ENCODE measurements at places on chromosomes 1 and 21.
A peak's percentile ranks its signal among the peaks of the same experiment; 100 is the strongest.

- DNase-seq = no peak
Observed at GRCh38 chr1:221747839-221748238, 6.0 kb upstream of the DUSP10 start.

- peak; percentile 55 for DNase-seq
Observed at GRCh38 chr1:173122344-173122935, 71.7 kb upstream of the TNFSF18 start.

- DNase-seq = no peak
Observed at GRCh38 chr1:14855268-14855667, 256.8 kb downstream of the KAZN start.

- DNase-seq = no peak
Observed at GRCh38 chr1:185373813-185374529, 56.9 kb upstream of the IVNS1ABP start.

DNA sequence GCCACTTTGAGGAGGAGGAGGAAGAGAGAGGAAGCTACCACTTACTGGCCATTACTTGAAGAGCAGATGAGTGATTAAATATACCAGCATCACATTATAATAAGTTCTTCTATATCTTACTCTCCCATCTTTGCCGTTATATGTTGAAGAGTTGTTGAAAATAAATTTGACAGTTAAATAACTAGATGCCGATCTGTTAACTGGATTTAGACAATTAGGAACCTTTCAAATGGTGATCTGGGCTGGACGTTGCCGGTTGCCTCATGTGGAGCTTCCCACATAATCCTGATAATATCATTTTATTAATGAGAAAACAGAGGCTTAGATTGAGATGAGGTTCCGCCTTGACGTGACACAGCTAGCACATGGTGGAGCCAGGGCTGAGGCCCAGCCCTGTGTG is 147.0 kb downstream of the SDCCAG8 start:
- DNase-seq = no peak

DNA sequence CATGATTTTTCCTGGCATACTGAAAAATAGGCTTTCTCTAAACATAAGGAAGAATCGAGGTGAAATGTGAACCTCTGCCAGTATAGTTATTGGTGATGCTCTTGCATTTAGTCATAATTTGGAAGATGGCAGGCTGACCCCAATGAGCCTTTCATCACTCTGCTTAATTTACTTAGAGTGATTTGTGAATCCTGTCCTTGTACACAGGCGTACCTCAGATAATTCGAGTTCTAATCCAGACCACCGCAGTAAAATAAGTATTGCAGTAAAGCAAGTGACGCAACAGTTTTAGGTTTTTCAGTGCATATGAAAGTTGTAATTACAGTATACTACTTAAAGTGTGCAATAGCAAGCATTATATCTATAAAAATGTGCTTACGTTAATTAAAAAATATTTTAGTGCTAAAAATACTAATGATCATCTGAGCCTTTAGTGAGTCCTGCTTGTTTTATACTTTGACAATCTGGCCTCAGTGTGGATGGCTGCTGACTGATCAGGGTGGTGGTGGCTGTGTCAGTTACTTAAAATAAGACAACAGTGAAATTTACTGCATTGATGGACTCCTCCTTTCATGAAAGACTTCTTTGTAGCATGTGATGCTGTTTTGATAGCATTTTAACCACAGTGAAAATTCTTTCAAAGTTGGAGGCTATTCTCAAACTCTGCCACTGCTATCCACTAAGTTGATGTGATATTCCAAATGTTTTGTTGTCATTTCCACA is 1.7 kb downstream of the PKNOX1 start:
- DNase-seq = peak; percentile 28

- DNase-seq = no peak
Observed at GRCh38 chr1:212256369-212256768, 28.8 kb upstream of the PPP2R5A start.

DNA sequence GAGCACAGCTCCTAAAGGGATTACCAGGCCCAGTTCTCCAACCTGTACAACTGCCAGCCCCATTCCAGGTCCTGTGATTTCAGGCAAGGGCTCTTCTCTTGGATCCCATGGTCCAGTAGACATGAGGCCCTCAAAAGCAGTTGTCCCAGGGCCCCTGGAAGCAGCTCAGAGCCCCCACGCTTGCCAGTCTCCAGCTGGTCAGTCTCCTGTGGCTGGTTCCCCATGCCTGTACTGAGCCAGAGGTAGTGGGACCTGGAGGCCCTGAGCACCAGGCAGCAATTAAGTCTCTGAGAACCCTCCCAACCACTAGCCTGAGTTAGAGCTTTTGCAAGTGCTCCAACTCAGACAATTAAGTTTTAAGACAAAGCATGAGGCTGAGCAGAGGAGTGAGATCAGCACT is 36.9 kb downstream of the CDC42BPA start:
- DNase-seq = no peak

- no peak for DNase-seq
Observed at GRCh38 chr1:203648276-203648675, 21.6 kb downstream of the ATP2B4 start.

DNA sequence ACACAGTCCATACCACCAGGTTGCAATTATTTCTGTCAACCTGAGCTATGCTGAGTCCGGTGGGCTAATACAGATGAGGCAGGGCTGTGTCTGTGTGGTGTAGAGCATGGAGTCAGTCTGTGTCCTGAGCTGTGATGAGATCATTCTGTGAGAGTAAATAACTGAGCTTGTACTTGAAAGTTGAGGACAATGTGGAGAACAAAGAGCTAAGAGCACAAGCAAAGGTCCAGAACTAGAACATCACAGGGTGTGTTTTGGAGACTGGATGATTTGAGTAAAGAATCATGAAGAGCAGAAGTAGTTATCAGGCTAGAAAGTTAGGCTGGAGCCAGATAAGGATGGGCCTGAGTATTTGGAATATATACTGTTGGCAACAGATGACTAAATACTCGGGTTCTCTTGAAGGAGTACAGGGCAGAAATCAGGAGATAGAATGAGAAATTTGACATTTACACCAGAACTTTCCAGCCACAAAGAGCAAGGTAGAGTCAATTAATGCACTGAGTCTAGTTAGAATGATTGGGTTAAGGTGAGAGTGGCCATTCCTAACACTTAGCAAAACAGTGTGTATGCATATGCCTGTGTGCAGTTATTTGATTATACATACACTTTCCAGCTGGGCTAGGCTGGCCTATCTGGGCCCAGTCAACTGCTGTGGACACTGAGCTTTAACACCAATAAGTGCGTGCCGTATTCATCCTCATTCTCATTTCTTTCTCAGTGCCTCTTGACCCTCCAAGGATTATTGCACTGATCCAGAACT is 48.8 kb downstream of the LEPR start:
- no peak for DNase-seq

- DNase-seq = no peak
Observed at GRCh38 chr1:203185585-203185984, 919 bp downstream of the CHI3L1 start.

- no peak for DNase-seq
Observed at GRCh38 chr1:45542591-45542990, 8.0 kb upstream of the AKR1A1 start.

DNA sequence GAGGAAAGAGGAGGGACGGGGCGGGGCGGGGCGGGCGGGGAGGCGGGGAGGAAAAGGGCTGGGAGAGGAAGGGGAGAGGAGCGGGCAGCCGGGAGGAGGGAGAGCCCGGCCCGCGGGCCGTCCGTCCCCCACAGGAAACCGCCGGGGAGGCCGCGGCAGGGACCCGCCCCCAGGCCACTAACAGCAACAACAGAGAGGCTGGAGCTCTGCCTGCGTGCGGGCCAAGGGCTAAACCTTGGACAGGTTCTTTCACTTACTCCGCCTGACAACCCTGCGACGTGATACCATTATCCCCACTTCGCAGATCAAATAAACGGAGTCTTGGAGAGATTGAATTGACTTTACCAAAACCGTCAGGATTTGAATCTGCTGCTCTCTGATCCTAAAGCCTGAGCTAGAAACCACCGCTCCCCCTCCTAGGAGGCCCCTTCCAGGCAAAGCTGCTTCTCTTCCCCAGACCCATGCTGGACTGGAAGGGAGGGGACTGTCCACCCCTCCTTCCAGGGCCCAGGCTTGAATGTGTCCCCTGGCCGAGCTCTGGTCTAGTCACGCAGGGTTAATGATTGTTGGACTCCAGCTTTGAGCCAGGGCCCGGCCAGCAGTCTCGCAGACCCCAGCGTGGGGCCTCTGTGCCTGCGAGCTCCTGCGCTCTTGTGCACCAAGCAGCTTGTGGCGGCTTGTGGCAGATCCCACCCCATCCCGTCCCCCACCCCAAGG is at the start of gene EVA1B:
Gene EVA1B (minus strand): TSS at position 10 of the 717 bp plus-strand sequence. CDS start 608 bp downstream, outside the sequence.
- peak; percentile 90 for DNase-seq

DNA sequence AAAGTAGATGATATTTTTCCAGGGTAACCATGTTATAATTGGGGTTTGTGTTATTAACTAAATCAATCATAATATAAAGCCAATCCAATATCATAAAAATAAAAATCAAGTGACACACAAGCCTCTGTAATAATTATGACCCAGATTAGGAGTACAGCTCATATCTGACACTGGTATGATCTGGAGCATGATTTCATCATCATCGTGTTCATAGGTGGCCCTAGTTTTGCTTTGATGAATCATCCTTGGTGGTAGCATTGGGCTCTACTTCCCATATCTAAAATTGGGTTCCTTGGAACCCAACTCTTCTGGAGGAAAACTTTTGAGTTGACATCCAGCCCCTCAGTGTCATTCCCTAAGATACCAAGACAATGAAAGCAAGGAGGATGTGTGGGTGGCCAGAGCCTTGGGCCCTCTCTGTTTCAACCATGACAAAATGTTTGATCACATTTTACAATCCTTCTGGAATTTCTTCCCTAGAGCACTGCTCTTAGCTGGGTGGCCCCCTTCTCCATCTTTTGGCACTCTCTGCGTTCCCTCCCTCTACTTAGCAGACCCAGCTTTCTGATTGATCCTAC is 37.0 kb upstream of the ENAH start:
- DNase-seq = no peak

DNA sequence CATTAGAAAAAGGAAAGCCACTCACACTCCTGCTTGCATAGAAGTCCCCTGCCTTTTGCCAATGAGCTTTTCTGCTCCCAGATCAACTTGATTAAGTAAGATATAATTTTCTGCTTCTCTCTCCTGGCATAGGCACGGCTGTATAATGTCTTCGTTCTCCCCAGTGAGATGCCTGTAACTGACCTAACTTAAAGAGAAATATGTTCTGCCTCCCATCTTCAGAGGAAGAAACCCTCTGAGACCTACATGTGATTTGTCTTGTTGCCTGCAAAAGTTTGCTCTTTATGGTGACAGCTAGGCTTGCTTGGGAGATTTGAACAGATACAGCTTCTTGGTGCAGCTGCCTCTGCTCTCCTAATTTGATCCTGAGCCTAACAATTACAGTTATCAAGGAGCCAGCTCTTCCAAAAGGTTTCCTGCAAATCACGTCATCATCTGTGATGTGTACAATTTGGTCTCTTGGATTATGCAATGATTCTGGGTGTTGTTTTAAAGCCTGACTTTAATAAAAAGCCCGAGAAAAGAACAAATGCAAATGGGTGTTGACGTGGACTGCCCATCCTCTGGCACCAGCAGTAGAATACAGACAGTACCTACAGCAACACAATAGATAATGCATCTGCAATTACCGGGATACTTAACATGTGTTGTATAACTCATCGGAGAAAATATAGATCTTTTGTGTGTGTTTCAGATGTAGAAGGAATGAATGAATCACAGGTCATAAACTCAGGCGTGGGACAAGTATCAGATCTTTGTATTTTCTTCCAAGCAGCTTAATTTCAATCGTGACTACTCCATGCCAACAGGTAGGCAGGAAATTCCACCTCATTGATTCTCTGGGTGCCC is 76.2 kb upstream of the KAZN start:
- peak; percentile 80 for DNase-seq

- no peak for DNase-seq
Observed at GRCh38 chr1:228799924-228800323, 64.6 kb downstream of the RHOU start.

DNA sequence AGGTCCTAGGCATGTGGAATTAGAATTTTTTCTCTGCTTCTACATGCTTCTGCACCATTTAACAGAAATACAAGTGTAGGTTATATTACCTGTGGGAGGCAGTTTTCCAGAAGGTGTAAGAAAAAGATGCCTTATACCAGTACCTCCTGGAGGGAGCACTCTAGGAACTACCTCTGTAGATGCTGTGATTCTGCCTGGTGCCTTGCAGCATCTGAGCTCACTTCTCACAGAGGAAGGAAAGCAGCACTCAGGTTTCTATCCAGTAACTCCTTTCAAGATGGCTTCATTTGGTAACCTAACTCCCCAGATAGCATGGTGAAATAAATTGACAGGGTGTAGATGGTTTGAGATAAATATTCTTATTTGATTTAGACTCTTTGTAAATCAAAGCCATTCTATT is 50.3 kb downstream of the GIPC2 start:
- no peak for DNase-seq

- DNase-seq = no peak
Observed at GRCh38 chr1:169108863-169109560, 2.5 kb downstream of the ATP1B1 start.

DNA sequence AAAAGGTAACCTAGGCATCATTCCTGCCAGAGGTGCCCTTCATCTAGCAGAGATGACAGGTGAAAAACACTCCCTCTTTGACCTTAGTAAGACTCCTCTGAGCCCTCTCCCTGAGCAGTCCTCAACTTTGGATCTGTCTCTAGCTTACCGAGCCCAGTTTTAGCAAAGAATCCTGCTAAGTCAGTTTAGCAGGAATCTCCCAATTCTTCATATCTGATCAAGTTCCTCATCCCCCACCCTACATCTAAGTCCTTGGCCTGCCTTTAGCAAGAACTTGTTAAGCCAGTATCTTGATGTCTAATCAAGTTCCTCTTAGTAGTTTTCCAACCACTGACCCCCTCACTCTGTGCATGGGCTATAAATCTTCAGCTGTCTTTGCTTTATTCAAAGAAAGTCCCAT is 235.6 kb downstream of the OMA1 start:
- DNase-seq = no peak

- no peak for DNase-seq
Observed at GRCh38 chr1:212135166-212135565, 99.6 kb downstream of the DTL start.

GRCh38 chr1:58143972-58144697 is 402.4 kb downstream of the OMA1 start:
- DNase-seq = no peak

GRCh38 chr1:221708987-221709386 is 32.9 kb downstream of the DUSP10 start:
- DNase-seq = peak; percentile 73

GRCh38 chr1:118137900-118138299 is 47.1 kb downstream of the SPAG17 start:
- no peak for DNase-seq

DNA sequence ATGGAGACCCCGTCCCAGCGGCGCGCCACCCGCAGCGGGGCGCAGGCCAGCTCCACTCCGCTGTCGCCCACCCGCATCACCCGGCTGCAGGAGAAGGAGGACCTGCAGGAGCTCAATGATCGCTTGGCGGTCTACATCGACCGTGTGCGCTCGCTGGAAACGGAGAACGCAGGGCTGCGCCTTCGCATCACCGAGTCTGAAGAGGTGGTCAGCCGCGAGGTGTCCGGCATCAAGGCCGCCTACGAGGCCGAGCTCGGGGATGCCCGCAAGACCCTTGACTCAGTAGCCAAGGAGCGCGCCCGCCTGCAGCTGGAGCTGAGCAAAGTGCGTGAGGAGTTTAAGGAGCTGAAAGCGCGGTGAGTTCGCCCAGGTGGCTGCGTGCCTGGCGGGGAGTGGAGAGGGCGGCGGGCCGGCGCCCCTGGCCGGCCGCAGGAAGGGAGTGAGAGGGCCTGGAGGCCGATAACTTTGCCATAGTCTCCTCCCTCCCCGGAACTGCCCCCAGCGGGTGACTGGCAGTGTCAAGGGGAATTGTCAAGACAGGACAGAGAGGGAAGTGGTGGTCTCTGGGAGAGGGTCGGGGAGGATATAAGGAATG is 505 bp downstream of the LMNA start:
- no peak for DNase-seq
